Activated CD8-positive, alpha-beta T cell treated with anti-CD3 and anti-CD28 coated beads for 36 hours (primary cell): ENCODE measurements at places on chromosomes 2 and 18. TPM values are rescaled to one million over a fixed set of nuclear protein-coding genes. Genes with fewer than 3 reads are reported as not detected.
A peak's percentile ranks its signal among the peaks of the same experiment; 100 is the strongest.

Gene IL36B
- not detected for total RNA-seq

- DNase-seq, result peak; percentile 80
Measured at GRCh38 chr2:68653538-68653982, 10.2 kb downstream of the PROKR1 start.

- peak; percentile 61 for DNase-seq
Measured at GRCh38 chr18:10499230-10499629, 26.6 kb upstream of the NAPG start.

Gene LRRC30
- total RNA-seq, result not detected

DNA sequence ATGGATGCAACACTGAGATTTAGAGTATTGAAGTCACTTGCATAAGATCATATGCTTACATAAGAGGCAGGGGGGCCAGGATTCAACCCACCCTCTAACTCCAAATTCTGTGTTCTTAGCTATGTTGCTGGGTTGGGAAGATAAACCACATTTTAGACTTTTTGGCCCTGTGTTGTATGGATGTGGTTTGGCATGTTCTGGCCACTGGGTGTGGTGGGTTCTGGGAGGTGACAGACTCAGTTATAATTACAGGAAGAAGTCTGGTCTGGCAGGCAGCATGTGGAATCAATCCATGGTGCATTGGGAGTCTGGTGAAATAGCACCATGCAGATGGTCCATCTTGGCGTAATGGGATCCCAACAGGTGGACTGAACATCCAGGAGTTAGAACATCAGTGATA, 138.9 kb downstream of the LTBP1 start:
- DNase-seq, result no peak

Gene ACMSD
- not detected for total RNA-seq

Gene MGAT5
- 42.2 TPM for total RNA-seq
